ENCODE measurements at places on chromosomes 11 and 22.

GRCh38 chr11:9005087-9005486 lies 1.3 kb upstream of the NRIP3 start:
- DNase-seq, result no peak

- DNase-seq, result no peak
Observed at GRCh38 chr11:77039491-77040400, 5.5 kb downstream of the B3GNT6 start.

DNA sequence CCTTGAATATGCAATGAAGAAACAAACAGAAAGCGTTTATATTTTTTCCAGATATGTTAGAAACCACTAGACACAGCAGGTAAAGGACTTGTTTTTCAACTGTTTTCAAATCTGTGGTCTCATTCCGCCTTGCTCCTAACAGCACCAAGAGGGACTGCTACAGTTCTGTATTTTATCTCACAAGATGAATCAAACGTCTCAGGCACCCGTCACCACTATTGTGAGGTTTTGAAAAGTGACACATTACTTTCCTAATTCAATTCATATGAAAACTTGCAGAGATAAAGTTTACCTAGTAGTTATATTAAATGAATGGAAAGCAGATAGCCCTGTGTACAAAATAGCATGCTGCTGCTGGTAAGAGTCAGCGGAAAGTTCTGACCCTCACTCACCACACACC lies 386.3 kb downstream of the ETS1 start:
- DNase-seq, result no peak

DNA sequence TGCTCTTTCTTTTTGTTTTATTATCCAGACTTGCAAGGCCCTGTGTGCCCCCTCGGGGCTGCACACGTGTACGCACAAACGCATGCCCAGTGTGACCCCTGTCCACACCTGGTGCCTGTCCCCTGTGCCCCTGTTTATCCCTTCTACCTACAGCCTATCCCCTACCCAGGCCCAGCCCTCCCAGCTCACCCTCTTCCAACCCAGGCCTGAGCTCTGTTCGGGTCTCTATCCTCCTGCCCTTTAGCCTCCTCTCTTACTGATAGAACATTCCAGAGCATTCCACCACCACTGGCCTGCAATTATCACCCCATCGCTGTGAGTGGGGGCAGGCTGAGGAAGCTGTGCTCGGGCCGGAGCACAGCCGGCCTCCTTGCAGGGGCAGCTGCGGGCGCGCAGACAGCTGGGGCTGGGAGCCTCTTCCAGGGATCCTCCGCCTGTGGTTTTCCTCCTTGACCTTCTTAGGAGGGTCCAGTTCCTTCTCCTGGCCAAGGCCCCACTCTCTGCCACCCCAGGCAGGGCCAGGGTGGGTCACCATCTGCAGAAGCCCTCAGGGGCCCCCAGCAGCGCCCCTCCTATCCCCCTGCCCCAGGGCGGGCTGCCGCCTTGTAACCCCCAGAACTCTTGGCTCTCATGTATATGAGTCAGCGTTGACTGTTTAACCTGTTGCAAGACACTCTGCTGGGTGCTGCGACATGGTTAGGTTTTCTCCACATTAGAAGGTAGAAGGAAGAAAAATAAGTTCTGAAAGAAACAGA lies 41.8 kb upstream of the KCNQ1OT1 start:
- DNase-seq, result no peak

GRCh38 chr22:27099946-27100722 lies 442.7 kb downstream of the MIAT start:
- no peak for DNase-seq

DNA sequence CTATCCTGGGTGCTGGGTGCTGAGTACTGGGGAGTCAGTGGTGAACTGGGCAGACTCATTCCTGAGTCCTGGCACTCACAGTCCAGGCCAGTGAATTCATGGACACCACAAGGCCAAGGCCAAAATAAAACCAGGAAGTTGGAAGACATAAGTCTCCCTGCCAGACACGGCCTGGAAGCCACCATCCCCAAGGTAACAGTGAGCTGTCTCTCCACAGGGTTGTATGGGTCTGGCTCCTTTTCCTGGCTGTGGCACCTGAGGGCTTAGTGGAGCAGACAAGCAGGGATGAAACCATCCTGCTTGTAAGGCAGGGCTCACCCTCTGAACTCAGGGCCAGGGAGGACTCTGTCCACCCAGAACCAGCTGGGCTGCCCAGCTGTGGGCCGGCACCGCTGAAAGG lies 54.7 kb upstream of the ALX4 start:
- no peak for DNase-seq

DNA sequence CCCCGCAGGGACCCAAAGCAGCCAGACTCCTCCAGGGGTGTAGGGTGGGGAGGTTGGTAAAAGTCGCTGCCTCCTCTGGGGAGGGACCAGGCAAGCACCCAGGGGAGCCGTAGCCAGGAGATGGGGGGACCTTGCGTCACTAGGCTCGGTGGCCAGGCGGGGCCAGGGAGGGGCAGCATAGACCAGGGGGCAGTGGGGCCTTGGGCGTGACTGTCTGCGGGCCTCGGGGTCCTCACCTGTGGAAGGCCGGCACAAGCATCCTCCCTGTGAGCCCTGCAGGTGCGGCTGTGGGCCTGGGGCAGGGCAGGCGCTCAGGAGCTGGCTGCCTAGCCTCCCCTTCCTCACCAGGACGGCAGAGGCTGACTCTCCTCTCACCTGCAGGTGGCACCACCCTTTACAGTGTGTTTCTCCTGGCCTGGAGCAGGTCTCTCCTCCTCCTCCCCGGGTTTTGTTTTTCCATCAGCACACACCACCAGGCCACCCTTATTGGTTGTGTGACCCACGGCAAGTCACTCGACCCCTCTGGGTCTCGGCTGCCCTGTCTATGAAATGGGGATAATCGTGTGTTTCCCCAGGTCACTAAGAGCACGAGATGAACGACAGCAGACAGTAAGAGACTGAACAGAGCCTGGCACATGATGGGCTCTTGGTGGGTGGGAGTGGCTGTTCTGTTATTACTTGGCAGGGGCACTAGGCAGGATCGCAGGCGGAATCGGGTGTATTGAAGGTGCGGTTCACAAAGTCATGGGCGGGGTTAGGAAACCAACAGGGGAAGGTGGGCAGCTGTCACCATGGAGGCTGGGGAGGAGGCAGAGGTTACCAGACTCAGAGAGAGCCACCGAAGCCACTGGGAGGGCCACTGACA lies 52.7 kb downstream of the FLRT1 start:
- no peak for DNase-seq

- DNase-seq, result peak; percentile 97
Observed at GRCh38 chr11:48094643-48095339, 114.4 kb downstream of the PTPRJ start.

DNA sequence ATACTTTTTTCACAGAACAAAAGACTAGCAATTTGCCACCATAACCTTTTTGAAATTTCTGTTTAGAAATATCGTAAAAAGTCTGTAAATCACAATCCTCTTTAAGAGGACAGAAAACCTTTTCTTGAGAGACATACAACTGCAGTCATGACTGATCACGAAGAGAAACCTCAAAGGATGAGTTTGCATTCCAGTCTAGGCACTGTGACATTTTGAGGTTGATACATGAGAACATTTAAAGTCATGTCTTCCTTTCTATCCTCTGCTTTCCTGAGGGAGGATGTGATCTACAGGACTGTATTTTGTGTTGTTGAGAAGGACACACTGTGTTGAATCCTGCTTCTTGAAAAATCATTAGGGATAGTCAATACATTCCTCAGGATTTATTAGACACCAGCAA lies 476.7 kb upstream of the CCDC179 start:
- DNase-seq, result no peak

DNA sequence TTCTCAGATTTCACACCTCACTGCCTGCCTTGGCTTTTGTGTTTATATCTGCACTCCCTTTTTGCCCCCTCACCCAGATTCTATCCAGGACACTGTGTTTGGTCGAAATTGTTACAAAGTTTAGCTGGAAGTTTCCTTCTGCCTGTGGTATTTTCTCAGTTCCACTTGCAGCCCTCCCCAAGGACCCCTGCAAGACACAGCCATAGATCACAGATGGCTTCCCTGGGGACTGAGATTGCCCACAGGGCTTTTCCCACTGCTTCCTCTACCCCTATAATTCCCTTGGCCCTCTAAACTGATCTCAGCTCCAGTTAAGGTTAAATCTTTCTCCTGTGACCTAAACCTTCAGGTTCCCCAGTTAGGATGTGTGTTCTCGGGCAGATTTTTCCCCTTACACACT lies 146.1 kb upstream of the C11orf87 start:
- DNase-seq, result no peak

GRCh38 chr22:31945971-31946680 lies 1.8 kb downstream of the YWHAH start:
- no peak for DNase-seq

DNA sequence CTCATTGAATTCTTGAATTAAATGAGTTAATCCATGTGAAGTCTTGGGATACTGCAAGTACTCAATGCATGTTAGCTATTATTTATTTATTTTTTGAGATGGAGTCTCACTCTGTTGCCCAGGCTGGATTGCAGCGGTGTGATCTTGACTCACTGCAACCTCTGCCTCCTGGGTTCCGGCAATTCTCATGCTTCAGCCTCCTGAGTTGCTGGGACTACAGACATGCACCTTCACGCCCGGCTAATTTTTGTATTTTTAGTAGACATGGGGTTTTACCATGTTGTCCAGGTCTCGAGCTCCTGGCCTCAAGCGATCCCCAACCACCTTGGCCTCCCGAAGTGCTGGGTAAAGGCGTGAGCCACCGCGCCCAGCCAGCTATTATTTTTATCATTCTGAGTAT lies 9.4 kb downstream of the MMP7 start:
- no peak for DNase-seq

All from pons (tissue), 1 donor.